NCI-H460 (cell line): ENCODE measurements at places on chromosomes 7 and 10. TPM values are rescaled to one million over a fixed set of nuclear protein-coding genes. Genes with fewer than 3 reads are reported as not detected.

DNA sequence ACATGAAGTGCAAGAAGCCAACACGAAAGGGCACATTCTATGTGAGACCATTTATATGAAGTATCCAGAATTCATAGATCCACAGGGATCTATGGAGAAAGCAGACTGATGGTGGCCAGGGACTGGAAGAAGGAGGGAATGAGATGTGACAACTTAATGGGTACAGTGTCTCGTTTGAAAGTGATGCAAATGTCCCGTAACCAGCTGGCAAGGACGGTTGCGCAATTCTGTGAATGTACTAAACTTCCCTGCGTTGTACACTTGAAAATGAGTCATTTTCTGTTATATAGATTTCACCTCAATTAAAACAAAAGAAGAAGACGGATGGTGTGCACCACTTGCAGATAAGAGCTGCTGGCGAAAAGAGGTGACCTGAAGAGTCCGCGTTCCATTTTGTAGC lies 861.1 kb downstream of the TYW1 start:
- DNase-seq = peak; percentile 7

Gene TDRD1
- total RNA-seq = not detected in 2 replicates

DNA sequence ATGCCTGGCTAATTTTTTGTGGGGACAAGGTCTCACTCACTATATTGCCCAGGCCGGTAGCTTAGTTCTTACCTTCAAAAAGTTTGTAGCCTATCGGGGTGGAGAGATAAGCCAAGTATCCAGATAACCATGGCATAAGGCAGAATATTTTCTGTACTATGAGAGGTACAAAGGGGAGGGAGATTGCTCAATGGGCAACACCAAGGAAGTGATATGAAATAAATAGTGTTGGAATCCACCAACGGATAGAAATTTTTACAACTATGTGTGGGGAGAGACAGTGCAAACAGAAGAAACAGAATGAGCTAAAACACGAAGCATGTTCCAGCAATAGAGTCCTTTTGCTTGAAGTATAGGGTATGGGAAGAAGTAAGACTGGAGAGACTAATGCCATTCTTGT lies 8.1 kb downstream of the SCD start:
- no peak for DNase-seq

DNA sequence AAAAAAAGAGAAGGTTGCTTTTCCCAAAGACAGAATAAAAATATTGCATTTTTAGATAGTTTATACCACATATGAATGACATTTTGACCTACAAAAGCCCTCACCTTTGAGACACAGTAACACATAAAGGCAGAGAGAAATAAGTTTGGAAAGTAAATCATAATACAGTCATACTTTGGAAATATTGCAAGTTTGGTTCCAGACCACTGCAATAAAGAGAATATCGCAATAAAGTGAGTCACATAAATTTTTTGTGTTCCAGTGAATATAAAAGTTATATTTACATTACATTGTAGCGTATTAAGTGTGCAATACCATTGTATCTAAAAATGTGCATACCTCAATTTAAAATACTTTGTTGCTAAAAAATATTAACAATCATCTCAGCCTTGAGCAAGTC lies 40.3 kb downstream of the CCDC71L start:
- no peak for DNase-seq

Gene KLF14
- total RNA-seq = not detected in 2 replicates

DNA sequence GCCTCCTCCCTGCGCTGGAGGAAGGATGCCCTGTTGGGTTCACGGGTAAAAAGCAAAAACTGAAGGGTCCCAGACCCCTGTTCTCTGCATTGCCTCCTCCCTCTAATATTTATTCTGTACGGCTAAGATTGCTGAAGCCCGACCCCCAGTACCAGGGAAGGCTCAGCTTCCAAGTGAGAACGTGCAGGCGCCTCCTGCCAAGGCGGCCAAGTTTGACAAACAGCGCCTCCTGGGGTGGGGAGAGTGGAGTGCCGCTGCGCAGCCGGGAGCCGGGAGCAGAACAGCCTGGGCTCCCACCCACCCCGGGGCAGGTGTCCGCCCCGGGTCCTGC lies 4.7 kb upstream of the EBF3 start:
- no peak for DNase-seq

Gene UFSP1
- 4.6 and 7.0 TPM in 2 replicates for total RNA-seq

DNA sequence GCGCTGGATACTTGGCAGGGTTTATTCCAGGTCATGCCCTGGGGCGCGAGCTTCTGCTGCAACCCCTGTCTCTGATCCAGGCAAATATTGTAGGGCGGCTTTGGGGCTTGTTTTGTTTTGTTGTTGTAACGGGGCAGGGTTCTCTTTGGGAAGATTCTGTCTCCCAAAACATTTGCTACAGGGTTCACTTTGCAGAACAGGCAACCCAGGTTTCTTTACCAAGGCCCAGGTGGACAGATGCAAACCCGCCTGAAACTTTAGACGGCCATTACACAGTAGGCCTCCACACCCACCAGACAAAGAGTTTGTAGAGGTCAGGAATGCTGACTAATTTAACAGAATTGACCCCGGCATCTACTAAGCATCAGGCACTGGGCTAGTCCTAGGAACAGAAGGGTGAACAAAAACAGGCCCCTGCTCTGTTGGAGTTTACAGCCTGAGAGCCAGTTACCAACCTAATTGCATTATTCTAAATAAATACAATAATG lies 567 bp upstream of the CDCA7L start:
- no peak for DNase-seq

DNA sequence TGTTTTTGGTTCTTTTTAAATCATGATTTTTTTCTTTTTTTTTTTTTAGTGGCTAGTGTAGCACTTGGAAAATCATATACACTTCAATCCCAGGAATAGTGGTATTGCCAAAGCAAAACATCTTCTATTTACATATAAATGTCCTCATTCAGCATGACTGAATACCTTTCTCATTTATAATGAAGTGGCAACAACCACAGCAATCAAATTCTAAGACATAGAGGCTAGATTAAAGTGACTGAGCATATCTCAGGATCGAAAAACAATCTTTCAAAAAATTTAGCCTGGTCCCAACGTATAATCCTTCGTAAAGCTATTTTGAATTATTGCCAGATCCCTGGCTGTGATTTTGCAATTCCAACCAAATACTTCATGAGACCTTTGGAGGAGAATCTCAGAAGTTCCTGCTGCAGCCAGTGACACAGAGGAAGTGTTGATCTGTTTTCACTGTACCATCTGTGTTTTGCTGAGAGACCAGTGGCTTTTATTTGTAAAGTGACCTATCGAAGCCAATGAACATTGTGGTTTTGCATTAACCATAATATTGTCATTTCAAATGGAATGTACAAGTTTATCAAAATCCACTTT lies 29.8 kb upstream of the SP8 start:
- DNase-seq = no peak

DNA sequence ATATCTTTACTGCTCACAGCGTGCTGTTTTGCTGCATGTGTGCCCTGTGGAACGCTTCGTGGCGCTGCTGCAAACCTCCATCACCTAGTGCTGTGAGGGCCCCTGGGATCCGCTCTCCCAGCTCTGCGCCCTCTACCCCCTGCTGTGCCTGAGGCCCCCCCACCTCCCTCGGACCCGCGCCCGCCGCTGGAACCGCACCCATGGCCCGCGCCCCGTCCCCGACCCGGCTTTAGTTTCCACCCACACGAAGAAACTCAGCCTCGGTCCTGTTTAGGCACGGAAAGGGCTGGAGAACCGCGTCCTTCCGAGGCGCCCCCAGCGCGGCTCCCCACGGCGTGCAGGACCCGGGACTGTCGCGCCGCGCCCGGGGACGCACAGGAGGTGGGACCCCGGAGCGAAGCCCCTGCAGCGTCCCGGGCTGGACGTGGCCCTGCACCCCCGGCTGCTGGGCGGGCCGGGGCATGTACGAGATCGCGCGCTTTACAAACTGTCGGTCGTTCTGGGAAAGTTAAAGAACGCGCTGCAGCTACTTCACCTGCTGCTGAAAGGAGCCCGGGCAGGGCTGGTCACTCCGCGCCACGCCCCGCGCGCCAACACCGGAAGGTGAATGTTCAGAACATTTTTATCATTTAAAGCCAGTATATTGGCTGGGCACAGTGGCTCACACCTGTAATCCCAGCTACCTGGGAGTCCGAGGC lies 54.3 kb downstream of the BMS1 start:
- peak; percentile 9 for DNase-seq

DNA sequence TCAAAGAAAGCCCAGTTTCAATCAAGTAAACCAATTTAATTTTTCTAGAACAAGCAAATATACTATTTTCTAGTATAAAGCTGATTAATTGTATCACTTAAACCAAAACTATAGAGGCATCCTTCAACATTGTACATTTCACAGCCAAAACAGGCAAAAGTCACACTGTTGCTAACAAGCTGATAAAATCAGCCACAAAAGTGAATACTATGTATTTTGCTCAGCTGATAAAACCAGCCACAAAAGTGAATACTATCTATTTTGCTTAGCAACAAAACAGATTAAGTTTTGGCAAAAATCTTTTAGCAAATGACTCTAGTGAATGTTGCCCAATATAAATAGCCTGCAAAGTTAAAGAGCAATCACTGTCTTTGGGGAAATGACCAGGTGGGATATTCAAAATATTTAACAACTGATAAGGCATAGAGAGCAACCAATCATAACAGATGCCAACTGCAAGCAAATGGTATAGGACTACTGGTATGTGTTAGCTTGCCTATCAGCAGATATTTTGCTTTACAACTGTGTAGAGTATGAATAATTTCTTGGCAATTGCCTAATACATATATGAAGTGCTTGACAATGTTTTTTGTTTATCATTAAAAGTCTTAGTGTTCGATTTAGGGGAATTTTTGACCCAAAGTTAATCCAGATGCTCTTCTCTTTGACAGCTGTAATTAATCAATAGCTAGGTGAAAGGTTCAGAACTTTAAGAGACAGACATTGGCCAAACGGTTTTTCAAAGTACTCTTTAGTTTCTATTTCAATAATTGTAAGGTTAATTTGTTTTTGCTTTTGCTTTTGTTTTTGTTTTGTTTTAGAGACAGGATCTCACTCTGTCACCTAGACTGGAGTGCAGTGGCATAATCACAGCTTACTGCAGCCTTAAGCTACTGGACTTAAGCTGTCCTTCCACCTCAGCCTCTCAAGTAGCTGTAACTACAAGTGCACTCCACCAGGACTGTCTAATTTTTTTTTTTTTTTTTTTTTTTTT lies 44.4 kb upstream of the SP4 start:
- DNase-seq = no peak

GRCh38 chr10:48716416-48716815 lies 31.7 kb downstream of the WDFY4 start:
- no peak for DNase-seq

Gene TRIM73
- total RNA-seq = 0.78 and 1.4 TPM in 2 replicates

- DNase-seq = no peak
Observed at GRCh38 chr7:4177001-4177400, 505.1 kb upstream of the FOXK1 start.

GRCh38 chr7:2882111-2882510 lies 38.0 kb upstream of the GNA12 start:
- no peak for DNase-seq

GRCh38 chr7:82091126-82091684 lies 321.4 kb upstream of the HGF start:
- no peak for DNase-seq

Gene NPC1L1
- total RNA-seq = 0.09 TPM in 1 of 2 replicates, not detected in the other

- DNase-seq = no peak
Observed at GRCh38 chr7:37081436-37081835, 357.1 kb upstream of the AOAH start.

DNA sequence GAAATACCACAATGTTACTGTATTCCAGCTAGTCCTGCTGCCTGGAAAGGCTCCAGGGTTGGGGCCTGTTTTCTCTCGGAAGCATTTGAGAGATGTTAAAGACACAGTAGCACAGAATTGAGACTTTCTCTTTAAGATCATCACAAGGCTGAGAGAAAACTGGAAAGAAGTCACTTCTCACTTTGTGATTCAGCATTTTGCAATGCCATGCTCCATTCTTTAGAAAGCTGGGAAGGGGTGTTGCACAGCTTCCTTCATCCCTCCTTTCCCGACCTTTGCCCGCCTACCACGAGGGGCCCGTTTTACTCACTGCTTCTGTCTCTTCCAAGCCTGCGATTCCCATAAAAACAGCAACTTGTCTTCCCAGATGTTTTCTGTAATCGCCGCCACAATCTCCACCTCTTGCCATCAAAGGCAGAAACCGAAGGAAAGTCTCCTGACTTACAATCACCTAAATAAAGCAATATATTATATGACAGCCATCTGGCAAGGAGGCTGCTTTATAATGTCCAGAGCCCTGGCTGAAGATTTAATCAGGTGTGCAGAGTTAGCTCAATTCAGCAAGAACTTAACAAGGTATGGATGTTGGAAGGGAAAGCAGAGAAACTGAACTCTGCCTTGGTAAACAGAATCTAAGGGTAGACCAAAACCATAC lies 18.9 kb downstream of the NOD1 start:
- peak; percentile 45 for DNase-seq

Gene FAM25C
- total RNA-seq = not detected in 2 replicates

Gene LIPM
- total RNA-seq = not detected in 2 replicates

GRCh38 chr10:71252220-71252619 lies 39.9 kb downstream of the UNC5B start:
- DNase-seq = no peak
